ENCODE measurements at places on chromosomes 16 and 17.

GRCh38 chr17:40284085-40284713 lies 3.5 kb upstream of the CDC6 start:
- no peak for DNase-seq
- no peak overlapping the region for H3K4me3 ChIP-seq
- peaks cover 20% of the 10 kb centered on the region for H3K4me1 ChIP-seq
- H3K27me3 ChIP-seq, result no peaks in the 10 kb centered on the region

DNA sequence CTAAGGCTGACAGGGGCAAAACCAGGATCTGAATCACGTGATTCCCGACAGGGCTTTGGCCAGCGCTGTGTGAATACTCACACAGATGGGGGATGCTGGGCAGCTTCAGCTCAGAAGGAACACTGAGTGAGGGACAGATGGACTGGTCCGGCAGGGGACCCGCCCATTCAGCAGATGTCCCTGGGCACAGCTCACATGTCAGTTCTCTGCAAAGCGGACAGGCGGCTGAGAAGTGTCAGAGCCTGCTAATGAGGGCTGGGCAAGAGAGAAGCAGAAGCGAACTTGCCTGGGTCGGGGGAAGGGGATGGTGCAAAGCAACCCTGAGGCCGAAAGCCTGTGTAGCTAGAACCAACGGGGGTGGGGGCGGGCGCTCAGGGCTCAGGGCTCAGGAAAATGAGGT lies 11.9 kb upstream of the GLIS2 start:
- no peak overlapping the region for H3K27ac ChIP-seq
- no peak for DNase-seq
- H3K36me3 ChIP-seq, result no peaks in the 10 kb centered on the region
- peaks cover 14% of the 10 kb centered on the region for H3K4me1 ChIP-seq

DNA sequence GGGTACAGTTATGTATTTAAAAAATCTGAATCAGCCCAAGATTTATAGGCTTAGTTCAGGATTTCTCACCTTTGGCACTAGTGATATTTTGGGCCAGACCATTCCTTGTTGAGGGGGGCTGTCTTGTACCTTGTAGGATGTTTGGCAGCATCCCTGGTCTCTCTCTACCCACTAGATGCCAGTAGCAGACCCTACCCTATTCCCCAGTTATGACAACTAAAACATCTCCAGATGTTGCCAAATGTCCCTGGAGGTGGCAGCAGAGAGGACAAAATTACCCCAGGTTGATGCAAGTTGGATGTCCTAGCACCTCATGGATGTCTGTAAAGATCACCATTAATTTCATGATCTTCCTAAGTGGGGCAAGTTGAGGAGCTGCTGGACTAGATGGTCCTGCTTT lies 45.8 kb downstream of the SYT17 start:
- no peak for DNase-seq
- H3K36me3 ChIP-seq, result no peaks in the 10 kb centered on the region
- no peaks in the 10 kb centered on the region for H3K4me1 ChIP-seq
- no peak overlapping the region for H3K4me3 ChIP-seq
- no peak overlapping the region for H3K27ac ChIP-seq
- no peaks in the 10 kb centered on the region for H3K27me3 ChIP-seq

- H3K27ac ChIP-seq, result no peak overlapping the region
- no peak overlapping the region for H3K4me3 ChIP-seq
- peaks cover 80% of the 10 kb centered on the region for H3K36me3 ChIP-seq
- DNase-seq, result no peak
- H3K27me3 ChIP-seq, result no peaks in the 10 kb centered on the region
Observed at GRCh38 chr16:19613834-19614233, 58.3 kb downstream of the VPS35L start.

GRCh38 chr17:76691379-76692191 lies 19.2 kb downstream of the MXRA7 start:
- no peak for DNase-seq
- H3K4me3 ChIP-seq, result no peak overlapping the region
- no peaks in the 10 kb centered on the region for H3K27me3 ChIP-seq
- no peaks in the 10 kb centered on the region for H3K36me3 ChIP-seq

DNA sequence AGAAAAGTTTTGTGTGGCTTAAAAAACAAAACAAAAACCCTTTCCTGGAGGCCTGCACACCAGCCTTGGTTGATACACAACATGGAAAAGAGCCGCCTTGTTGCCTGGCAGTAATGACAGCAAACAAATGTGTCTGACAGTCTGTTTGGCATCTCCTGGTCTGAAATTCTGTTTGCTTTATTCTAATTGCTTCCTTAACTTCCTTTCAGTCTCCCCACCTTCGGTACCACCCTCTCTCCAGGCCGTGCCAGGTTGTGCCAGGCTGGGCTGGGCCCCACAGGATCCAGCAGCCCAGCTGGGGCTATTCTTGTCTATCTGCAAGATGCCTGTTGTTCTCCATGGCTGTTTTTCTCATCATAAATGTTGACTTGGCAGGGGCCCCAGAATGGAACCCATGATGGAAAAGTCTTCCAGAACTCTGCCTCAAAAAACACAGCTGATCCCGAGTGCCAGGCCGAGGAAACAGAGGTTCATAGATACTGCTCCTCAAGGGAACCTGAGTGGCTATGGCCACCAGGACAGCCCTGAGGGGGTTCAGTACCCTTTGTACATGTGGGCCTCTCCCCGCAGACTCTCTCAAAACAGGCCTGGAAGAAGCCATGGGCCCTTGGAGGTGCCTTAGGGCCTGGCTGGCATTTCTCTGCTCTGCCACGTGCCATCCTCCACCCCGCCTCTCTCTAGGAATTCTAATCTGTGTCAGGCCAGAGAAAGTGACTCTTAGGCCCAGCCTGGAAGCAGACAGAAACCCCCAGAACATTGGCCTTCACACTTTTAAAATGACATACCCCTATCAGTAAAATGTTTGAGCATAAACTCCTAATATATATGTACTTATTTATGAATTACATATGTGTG lies 50.5 kb downstream of the YPEL2 start:
- H3K4me3 ChIP-seq, result no peak overlapping the region
- H3K27ac ChIP-seq, result peak overlapping the region; percentile 70
- no peaks in the 10 kb centered on the region for H3K27me3 ChIP-seq
- no peaks in the 10 kb centered on the region for H3K36me3 ChIP-seq
- DNase-seq, result no peak

DNA sequence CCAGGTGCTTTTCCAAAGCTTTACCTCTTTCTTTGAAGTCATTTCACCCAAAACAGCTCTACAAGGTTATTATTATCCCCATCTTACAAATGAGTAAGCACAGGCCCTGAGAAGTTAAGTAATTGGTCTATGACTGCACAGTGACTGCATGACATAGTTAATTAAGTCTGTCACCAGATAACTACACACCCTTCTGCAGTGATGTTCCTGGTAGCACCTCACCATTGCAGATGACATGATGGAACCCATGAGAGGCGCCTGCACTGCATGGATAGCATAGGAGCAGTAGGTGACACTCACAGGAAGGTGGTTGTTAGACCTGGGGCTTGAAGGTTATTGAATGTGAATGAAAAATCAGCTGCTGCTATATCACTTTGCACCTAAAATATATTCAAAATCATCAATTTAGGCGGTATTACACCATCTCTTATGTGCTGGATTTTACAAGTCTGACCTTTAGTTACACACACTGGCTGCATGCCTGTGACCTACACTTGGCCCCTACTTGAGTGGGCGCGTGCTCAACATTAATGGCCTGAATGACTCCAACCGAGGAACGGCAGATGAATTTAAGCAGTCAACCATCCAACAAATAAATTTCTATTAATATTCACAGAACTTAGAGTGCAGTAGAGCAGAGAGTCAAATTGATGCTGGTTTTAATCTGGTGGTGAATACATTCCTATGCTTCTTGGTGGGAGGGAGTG lies 239.6 kb downstream of the CDH11 start:
- no peaks in the 10 kb centered on the region for H3K4me1 ChIP-seq
- H3K4me3 ChIP-seq, result no peak overlapping the region
- H3K27ac ChIP-seq, result no peak overlapping the region
- DNase-seq, result no peak

GRCh38 chr17:231191-231965 lies 49.9 kb upstream of the DOC2B start:
- H3K36me3 ChIP-seq, result no peaks in the 10 kb centered on the region
- no peaks in the 10 kb centered on the region for H3K27me3 ChIP-seq
- DNase-seq, result peak; percentile 62
- no peaks in the 10 kb centered on the region for H3K4me1 ChIP-seq
- no peak overlapping the region for H3K4me3 ChIP-seq

- DNase-seq, result no peak
- H3K4me1 ChIP-seq, result peaks cover 6% of the 10 kb centered on the region
- no peaks in the 10 kb centered on the region for H3K27me3 ChIP-seq
Observed at GRCh38 chr17:50186661-50187393, 14.6 kb downstream of the COL1A1 start.

- H3K36me3 ChIP-seq, result no peaks in the 10 kb centered on the region
- H3K4me3 ChIP-seq, result no peak overlapping the region
- no peaks in the 10 kb centered on the region for H3K27me3 ChIP-seq
- no peaks in the 10 kb centered on the region for H3K4me1 ChIP-seq
- DNase-seq, result no peak
- H3K27ac ChIP-seq, result no peak overlapping the region
Observed at GRCh38 chr17:69724238-69724637, 309.7 kb downstream of the MAP2K6 start.

GRCh38 chr17:69339937-69340336 lies 13.0 kb upstream of the ABCA5 start:
- DNase-seq, result no peak
- H3K4me1 ChIP-seq, result no peaks in the 10 kb centered on the region
- H3K36me3 ChIP-seq, result no peaks in the 10 kb centered on the region

DNA sequence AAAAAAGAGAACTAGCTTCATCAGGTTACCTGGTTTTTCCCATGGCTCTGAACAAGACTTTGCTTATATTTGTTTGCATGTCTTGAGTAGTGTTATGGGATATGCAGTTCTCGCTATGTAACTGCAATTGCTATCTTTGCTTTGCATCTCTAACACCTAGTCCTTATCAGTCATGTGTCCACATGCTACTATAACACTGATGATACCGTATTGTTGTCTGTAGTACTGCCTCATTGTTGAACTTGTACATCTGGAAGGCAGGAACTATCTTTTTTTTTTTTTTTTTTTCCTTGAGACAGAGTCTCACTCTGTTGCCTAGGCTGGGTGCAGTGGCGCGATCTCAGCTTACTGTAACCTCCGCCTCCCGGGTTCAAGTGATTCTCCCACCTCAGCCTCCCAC lies 2.5 kb downstream of the PSME3 start:
- no peak overlapping the region for H3K27ac ChIP-seq
- DNase-seq, result no peak
- H3K4me3 ChIP-seq, result no peak overlapping the region
- H3K4me1 ChIP-seq, result peaks cover 17% of the 10 kb centered on the region
- H3K36me3 ChIP-seq, result peaks cover 59% of the 10 kb centered on the region

DNA sequence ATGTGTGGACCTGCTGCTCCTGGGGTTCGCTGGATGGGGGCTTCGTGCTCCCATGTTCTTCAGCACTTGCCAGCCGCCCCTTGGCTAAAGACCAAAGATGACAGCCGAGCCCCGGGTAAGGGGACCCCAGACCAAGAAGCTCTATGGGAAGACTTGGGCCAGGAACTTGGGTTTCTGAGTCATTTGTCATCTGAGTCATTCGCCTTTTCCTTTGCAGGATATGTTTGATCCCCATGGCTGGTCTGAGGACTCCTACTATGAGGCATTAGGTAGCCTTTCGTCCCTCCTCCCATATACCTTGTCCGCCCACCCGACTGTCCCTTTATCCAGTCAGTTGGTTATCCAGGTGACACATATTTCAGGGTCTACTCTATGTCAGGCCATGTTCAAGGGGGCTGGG lies 17.7 kb upstream of the ITGB4 start:
- peaks cover 85% of the 10 kb centered on the region for H3K36me3 ChIP-seq
- H3K4me1 ChIP-seq, result peaks cover 25% of the 10 kb centered on the region
- no peak for DNase-seq
- no peaks in the 10 kb centered on the region for H3K27me3 ChIP-seq

GRCh38 chr17:77208217-77208808 lies 67.5 kb downstream of the SEC14L1 start:
- peak overlapping the region; percentile 37 for H3K27ac ChIP-seq
- peaks cover 27% of the 10 kb centered on the region for H3K4me1 ChIP-seq
- H3K36me3 ChIP-seq, result peaks cover 100% of the 10 kb centered on the region
- H3K27me3 ChIP-seq, result no peaks in the 10 kb centered on the region
- DNase-seq, result no peak

- H3K36me3 ChIP-seq, result no peaks in the 10 kb centered on the region
- H3K4me3 ChIP-seq, result no peak overlapping the region
- no peak overlapping the region for H3K27ac ChIP-seq
- no peaks in the 10 kb centered on the region for H3K27me3 ChIP-seq
Observed at GRCh38 chr17:61302953-61303816, 96.5 kb upstream of the TBX2 start.

- H3K36me3 ChIP-seq, result no peaks in the 10 kb centered on the region
- no peak for DNase-seq
- H3K27ac ChIP-seq, result peak within 1 kb of the TSS; percentile 36
- H3K27me3 ChIP-seq, result peaks cover 4% of the 10 kb centered on the region
Observed at GRCh38 chr17:76539631-76540271, at the start of gene PRCD. PRCD (plus strand) TSS chr17:76540044; CDS start chr17:76540142, 98 bp downstream.

DNA sequence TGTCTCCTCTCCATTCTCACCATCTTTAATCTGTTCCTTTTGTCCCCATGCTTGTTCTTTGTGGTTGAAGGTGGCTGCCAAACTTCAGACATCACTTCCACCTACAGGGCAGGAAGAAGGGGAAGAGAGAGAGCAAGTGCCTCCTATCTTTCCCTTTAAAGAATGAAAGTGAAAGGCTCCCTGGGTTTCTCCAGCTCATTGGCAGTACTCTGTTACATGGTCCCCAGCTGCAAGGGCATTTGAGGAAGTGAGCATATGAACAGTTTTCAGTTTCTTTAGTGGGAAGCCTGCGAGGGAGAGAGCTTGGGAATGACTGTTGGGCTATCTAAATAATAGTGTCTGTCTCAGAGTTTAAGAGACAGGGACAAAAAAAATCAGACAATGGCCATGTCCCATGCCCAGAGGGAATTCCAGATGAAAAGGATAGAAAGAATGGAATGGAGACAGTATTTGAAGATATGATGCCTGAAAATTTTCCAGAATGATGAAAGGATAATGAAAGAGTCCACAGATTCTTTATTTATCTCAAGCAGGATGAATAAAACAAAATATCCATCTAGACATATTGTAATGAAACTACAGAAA lies 159.9 kb downstream of the LGALS9B start:
- H3K27ac ChIP-seq, result no peak overlapping the region
- no peak overlapping the region for H3K4me3 ChIP-seq
- no peaks in the 10 kb centered on the region for H3K36me3 ChIP-seq
- H3K27me3 ChIP-seq, result no peaks in the 10 kb centered on the region

GRCh38 chr17:71188811-71189492 lies 931.9 kb upstream of the SOX9 start:
- H3K36me3 ChIP-seq, result no peaks in the 10 kb centered on the region
- H3K27me3 ChIP-seq, result no peaks in the 10 kb centered on the region
- H3K27ac ChIP-seq, result no peak overlapping the region
- H3K4me3 ChIP-seq, result no peak overlapping the region

- H3K4me1 ChIP-seq, result peaks cover 11% of the 10 kb centered on the region
- no peaks in the 10 kb centered on the region for H3K27me3 ChIP-seq
- no peak overlapping the region for H3K4me3 ChIP-seq
- peak overlapping the region; percentile 3 for H3K27ac ChIP-seq
- H3K36me3 ChIP-seq, result peaks cover 9% of the 10 kb centered on the region
Observed at GRCh38 chr17:65523853-65524664, 37.4 kb downstream of the AXIN2 start.
